ENCODE measurements at places on chromosomes 2 and 18. TPM values are rescaled to one million over a fixed set of nuclear protein-coding genes. Genes with fewer than 3 reads are reported as not detected.

Gene PROC
- not detected for total RNA-seq

Gene TOGARAM2
- 2.1 TPM for total RNA-seq

Gene RIT2
- total RNA-seq, result not detected

Gene SGPP2
- total RNA-seq, result 65.6 TPM

Gene TMEM200C
- total RNA-seq, result 1.3 TPM

Gene OSR1
- total RNA-seq, result 12.8 TPM

Gene GALR1
- 0.16 TPM for total RNA-seq

GRCh38 chr18:61209801-61210200, 123.4 kb upstream of the CDH20 start:
- H3K36me3 ChIP-seq, result no peaks in the 10 kb centered on the region
- H3K4me1 ChIP-seq, result no peaks in the 10 kb centered on the region
- DNase-seq, result peak; percentile 82
- no peak overlapping the region for H3K4me3 ChIP-seq
- H3K27me3 ChIP-seq, result no peaks in the 10 kb centered on the region

GRCh38 chr2:114442510-114442909, at the start of gene DPP10:
TSS of gene DPP10 (plus strand) at chr2:114442641.
- H3K27ac ChIP-seq, result no peak within 1 kb of the TSS
- DNase-seq, result no peak
- H3K36me3 ChIP-seq, result no peaks in the 10 kb centered on the region
- no peak within 1 kb of the TSS for H3K4me3 ChIP-seq

DNA sequence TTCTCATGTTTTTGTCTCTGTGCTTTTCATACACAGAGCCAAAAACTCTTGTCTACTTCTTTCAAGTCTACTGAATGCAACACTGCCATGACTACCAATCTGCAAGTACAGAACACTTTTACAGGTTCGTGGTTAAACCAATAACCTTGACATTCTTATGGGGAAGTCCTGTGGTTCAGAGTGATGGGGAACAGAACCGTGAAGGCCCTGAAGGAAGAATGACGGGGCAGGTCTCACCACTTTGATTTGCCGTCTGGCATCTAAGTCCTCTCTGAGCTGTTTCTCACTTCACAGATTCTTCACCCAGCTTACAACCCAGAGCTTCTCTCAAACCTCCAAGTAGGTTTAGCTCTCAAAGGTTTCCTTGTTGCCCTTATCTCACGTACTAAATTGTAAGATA, 117.5 kb upstream of the SNTG2 start:
- H3K27ac ChIP-seq, result no peak overlapping the region
- peaks cover 5% of the 10 kb centered on the region for H3K27me3 ChIP-seq
- peaks cover 6% of the 10 kb centered on the region for H3K4me1 ChIP-seq

GRCh38 chr2:233837694-233838229, 16.6 kb downstream of the HJURP start:
- no peaks in the 10 kb centered on the region for H3K4me1 ChIP-seq
- H3K4me3 ChIP-seq, result no peak overlapping the region
- peak; percentile 32 for DNase-seq
- H3K36me3 ChIP-seq, result no peaks in the 10 kb centered on the region

DNA sequence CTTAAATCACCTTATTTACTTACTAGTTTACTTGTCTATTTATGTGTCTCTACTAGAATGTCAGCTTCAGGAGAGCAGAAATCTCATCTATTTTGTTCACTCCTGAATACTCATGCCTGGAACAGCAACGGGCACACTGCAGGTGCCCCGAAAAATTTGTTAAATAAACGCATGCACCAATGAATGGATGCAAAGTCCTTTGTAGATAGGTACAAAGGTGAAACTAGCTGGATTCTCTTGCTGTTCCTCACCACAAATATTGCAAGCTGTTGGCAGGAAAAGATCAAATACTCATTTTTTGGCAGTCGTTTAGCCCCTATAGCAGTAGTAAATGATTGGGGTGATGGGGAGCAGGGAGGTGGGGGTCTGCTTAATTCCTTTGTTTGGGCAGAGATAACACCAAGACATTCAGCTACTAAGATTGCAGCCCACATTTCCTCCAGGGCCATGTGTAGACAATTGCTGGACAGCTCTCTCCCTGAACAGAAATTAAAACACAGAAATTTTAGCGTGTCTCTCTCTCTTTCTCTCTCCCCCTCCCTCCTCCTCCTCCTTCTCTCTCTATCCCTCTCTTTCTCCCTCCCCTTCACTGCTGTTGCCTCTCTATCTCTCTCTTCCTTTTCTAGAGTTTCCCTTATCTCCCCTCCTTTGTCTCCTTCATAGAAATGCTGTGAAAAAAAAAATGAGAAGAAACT, 5.4 kb downstream of the MARCHF4 start:
- no peak overlapping the region for H3K4me3 ChIP-seq
- no peak for DNase-seq
- H3K27ac ChIP-seq, result no peak overlapping the region
- peaks cover 64% of the 10 kb centered on the region for H3K27me3 ChIP-seq

GRCh38 chr2:197268786-197269584, 41.6 kb downstream of the ANKRD44 start:
- peaks cover 11% of the 10 kb centered on the region for H3K4me1 ChIP-seq
- H3K27me3 ChIP-seq, result no peaks in the 10 kb centered on the region
- no peak overlapping the region for H3K27ac ChIP-seq
- DNase-seq, result no peak
- no peak overlapping the region for H3K4me3 ChIP-seq

GRCh38 chr2:31275976-31276375, 42.0 kb downstream of the EHD3 start:
- H3K27me3 ChIP-seq, result peaks cover 3% of the 10 kb centered on the region
- H3K4me3 ChIP-seq, result no peak overlapping the region
- no peak for DNase-seq
- H3K4me1 ChIP-seq, result no peaks in the 10 kb centered on the region
- H3K36me3 ChIP-seq, result no peaks in the 10 kb centered on the region
- H3K27ac ChIP-seq, result no peak overlapping the region

GRCh38 chr2:140998017-140998416, 1132.8 kb downstream of the LRP1B start:
- no peak overlapping the region for H3K4me3 ChIP-seq
- DNase-seq, result no peak
- H3K27ac ChIP-seq, result peak overlapping the region; percentile 44
- H3K4me1 ChIP-seq, result no peaks in the 10 kb centered on the region
- H3K36me3 ChIP-seq, result no peaks in the 10 kb centered on the region

GRCh38 chr2:182015334-182016109, 29.9 kb downstream of the PPP1R1C start:
- H3K36me3 ChIP-seq, result no peaks in the 10 kb centered on the region
- H3K4me1 ChIP-seq, result no peaks in the 10 kb centered on the region
- no peaks in the 10 kb centered on the region for H3K27me3 ChIP-seq
- no peak overlapping the region for H3K4me3 ChIP-seq

GRCh38 chr18:6649421-6650126, 79.9 kb upstream of the ARHGAP28 start:
- no peaks in the 10 kb centered on the region for H3K36me3 ChIP-seq
- no peak for DNase-seq
- no peaks in the 10 kb centered on the region for H3K27me3 ChIP-seq
- no peak overlapping the region for H3K27ac ChIP-seq
- H3K4me1 ChIP-seq, result peaks cover 5% of the 10 kb centered on the region

GRCh38 chr2:152657043-152657442, 60.2 kb downstream of the PRPF40A start:
- H3K36me3 ChIP-seq, result peaks cover 87% of the 10 kb centered on the region
- no peaks in the 10 kb centered on the region for H3K27me3 ChIP-seq
- H3K27ac ChIP-seq, result no peak overlapping the region

DNA sequence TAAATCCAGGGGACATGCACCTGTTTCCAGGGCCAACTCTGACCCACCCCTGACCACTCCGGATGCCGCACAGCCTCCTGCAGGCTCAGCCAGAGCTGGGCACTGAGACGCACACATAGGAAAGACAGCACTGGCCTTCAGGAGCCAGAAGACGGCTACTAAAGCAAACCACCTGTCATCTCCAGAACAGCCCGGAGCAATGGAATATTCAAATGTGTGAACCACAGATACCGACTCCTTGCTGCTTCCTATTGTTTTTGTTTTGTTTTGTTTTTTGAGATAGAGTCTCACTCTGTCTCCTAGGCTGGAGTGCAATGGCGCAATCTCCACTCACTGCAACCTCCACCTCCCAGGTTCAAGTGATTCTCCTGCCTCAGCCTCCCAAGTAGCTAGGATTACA, 94.0 kb downstream of the LAMA1 start:
- no peak overlapping the region for H3K27ac ChIP-seq
- DNase-seq, result no peak
- no peak overlapping the region for H3K4me3 ChIP-seq
- no peaks in the 10 kb centered on the region for H3K36me3 ChIP-seq
- no peaks in the 10 kb centered on the region for H3K4me1 ChIP-seq
- H3K27me3 ChIP-seq, result no peaks in the 10 kb centered on the region

DNA sequence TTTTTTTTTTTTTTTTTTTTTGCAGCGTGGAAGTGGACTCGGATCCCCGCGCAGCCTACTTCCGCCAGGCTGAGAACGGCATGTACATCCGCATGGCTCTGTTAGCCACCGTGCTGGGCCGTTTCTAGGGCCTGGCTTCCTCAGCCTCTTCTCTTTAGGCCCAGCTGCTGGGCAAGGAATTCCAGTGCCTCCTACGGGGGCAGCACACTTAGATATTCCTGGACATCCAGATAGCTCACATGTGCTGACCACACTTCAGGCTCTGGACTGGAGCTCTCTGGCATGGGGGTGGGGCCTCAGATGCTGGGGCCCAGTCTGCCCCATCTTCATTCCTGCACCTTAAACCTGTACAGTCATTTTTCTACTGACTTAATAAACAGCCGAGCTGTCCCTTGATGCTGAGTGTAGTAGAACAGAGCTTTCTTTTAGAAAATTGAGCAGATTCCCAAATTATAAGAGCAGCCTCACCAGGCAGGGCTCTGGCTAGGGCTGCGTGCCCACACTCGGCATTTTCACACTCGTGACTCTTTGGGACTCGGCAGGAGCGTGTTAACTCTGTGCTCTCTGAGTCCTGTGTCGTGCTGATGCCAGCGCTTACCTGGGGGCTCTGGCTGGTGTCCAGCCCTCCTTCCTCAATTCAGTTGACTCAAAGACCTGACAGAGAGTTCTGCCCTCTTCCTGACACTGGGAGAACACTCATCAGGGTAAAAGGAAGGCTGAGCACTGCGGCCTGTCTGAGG, 19.3 kb downstream of the SLC30A3 start:
- H3K4me3 ChIP-seq, result no peak overlapping the region
- H3K36me3 ChIP-seq, result peaks cover 57% of the 10 kb centered on the region
- DNase-seq, result no peak
- no peak overlapping the region for H3K27ac ChIP-seq
- no peaks in the 10 kb centered on the region for H3K27me3 ChIP-seq

DNA sequence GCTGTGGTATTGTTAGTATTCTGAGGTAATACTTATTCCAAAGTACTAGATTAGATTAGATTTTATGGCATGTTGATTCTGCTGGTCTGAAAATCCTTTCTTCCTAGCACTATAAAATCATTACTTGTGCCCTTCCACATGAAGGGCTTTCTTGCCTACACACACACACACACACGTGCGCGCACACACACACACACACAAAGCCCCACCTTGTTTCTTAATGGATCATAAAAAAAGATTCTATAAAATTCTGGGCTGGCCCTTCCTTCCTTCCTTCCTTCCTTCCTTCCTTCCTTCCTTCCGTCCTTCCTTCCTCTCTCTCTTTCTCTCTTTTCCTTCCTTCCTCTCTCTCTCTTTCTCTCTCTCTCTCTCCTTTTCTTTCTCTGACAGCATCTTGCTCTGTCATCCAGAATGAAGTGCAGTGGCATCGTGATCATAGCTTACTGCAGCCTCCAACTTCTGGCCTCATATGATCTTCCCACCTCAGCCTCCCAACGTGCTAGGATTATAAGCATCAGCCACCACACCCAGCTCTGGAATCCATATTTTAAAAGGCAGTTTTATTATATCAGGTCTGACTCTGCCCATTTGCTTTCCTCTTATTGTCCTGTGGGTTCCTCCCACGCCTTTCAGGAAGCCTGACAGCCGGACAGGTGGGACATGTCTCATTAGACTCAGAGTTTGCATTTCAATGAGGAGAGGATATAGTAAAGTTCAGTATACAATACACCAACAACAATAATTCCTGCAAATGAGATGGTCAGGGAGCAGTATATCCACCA, 321.1 kb downstream of the PIK3C3 start:
- H3K27me3 ChIP-seq, result no peaks in the 10 kb centered on the region
- no peak overlapping the region for H3K27ac ChIP-seq
- no peak for DNase-seq
- H3K4me3 ChIP-seq, result no peak overlapping the region
- no peaks in the 10 kb centered on the region for H3K36me3 ChIP-seq

DNA sequence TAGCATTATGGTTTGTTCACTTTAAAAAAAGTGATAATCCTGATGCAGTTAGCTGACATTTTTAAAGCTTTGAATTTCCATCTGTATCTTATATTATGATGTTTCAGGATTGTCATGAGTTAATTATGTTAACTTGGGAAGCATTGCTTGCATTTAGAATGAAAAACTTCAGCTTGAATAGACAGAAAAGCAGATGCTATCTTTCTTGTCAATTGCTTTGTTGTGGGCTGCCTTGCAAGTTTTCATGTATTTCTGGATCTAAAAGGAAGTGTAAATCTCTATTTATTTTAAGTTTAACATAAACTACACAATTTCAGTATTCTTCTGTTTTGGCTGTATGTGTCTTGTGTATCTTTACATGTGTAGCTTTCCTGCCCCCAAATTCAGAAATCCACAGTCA, 479.5 kb downstream of the ARHGAP15 start:
- H3K27me3 ChIP-seq, result no peaks in the 10 kb centered on the region
- H3K27ac ChIP-seq, result no peak overlapping the region

- peak overlapping the region; percentile 18 for H3K27ac ChIP-seq
- no peaks in the 10 kb centered on the region for H3K36me3 ChIP-seq
- H3K4me3 ChIP-seq, result no peak overlapping the region
- peaks cover 27% of the 10 kb centered on the region for H3K27me3 ChIP-seq
- DNase-seq, result no peak
- H3K4me1 ChIP-seq, result peaks cover 34% of the 10 kb centered on the region
Observed at GRCh38 chr2:222427646-222428301, 3.4 kb downstream of the SGPP2 start.

DNA sequence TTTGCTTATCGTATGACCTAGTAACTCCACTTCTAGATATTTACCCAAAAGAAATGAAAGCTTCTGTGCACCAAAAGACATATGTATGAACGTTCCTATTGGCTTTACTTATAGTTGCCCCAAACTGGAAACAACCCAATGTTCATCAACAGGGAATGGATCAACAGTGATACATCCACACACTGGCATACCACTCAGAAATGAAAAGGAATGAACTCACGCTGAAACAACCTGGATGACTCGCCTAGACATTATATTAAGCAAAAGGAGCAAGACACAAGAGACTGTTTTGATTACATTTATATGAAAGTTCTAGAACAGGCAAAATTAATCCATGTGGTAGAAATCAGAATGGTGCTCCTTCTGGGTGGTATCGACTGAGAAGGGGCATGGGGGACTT, 18.9 kb downstream of the ADRA2B start:
- H3K36me3 ChIP-seq, result no peaks in the 10 kb centered on the region
- H3K27me3 ChIP-seq, result no peaks in the 10 kb centered on the region

DNA sequence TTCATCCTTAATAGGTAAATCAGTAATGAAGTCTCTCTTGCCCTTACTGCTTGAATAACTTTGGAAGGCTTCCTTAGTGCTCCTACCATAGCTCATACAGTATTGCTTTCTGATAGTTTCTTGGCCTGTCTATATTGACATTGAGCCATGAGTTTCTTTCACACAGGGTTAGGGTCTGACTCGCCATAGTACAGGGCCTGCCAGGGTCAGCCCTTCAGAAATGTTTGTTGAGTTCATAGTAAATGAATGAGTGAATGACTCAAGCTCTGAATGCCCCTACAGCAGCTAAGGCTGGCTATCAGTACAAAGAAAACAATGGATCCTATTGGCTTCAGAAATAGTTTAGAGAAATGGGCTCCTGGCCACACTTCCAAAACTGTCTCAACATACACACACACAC, 65.0 kb upstream of the LRATD1 start:
- no peak overlapping the region for H3K4me3 ChIP-seq
- no peak overlapping the region for H3K27ac ChIP-seq
- H3K36me3 ChIP-seq, result no peaks in the 10 kb centered on the region
- no peak for DNase-seq
- no peaks in the 10 kb centered on the region for H3K27me3 ChIP-seq
